ENCODE measurements at places on chromosomes 2 and 18.
A peak's percentile ranks its signal among the peaks of the same experiment; 100 is the strongest.

GRCh38 chr18:59861009-59861408 lies 38.8 kb upstream of the PMAIP1 start:
- no peak for DNase-seq

DNA sequence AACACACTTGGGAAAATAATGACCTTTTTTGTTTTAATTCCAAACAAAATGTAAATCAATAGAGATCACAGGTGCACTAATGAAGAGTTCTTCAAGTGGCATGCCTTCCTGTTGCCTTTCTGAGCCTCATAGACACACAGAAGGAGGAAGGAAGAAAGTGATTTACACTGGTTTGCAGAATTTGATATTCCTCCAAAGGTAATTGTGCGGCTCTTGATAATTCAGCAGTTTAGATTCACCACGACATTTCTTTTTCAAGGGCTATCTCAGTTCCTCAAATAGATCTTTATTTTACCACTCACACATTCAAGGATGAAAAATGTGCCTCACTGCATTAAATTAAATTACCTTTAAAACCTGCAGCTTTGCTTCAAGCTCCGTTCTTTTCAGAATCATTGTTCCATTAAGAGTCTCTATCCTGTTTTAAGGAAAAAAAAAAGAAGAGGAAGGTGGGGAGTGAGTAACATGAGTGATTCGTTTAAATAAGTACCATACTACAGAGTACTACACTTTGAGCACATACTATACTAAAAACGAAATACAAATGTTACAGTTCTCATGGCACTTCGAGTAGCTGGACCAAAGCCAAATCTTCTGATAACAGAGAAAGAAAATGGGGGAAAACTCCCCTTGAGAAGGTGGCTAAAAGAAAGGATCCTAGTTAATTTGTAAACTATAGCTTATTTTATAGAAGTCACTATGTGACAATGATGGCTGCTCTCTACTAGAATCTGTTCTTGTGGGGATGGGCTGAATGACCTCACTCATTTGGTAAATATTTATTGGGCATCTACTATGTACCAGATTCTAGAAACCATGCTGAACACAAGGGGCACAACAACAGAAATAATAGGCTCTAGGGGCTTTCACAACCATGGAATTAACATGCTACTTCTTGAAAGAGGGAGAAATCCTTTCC lies 16.6 kb downstream of the CYTIP start:
- no peak for DNase-seq

GRCh38 chr2:42110641-42111322 lies 58.4 kb upstream of the EML4 start:
- no peak for DNase-seq

DNA sequence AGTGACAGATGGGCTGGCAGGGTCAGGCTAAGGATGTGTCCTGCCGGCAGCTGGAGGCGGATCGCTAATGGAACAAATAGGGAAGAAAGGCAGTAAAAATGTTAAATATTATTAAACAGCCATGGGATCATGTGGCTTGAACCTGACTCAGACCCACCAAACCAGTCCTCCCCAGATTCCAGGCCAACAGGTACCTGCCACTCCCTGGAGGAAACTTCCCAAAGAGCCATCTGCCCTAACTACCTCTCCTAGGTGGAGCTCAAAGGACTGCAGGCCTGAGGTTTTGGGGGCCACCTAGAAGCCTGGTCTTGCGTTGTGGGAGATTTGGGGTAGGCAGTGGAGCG lies 34.3 kb downstream of the CIB4 start:
- no peak for DNase-seq

DNA sequence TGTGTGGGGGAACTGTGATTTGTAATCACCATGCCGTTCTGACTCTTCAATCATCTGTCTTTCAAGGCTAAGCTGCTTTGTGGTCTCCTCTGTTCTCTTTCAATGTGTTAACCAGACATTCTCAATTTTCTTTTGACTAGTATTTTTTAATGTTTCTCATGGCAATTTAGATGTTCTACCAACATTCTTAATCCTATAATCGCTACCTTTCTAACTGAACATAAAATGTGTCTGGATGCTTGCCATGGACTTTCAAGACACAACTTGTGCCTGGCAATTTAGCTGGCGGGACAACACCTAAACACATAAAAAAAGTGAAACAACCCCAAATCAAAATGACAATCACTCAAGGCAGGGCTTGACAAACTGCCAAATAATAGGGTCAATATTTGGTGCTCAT lies 135.0 kb upstream of the ACKR3 start:
- no peak for DNase-seq

DNA sequence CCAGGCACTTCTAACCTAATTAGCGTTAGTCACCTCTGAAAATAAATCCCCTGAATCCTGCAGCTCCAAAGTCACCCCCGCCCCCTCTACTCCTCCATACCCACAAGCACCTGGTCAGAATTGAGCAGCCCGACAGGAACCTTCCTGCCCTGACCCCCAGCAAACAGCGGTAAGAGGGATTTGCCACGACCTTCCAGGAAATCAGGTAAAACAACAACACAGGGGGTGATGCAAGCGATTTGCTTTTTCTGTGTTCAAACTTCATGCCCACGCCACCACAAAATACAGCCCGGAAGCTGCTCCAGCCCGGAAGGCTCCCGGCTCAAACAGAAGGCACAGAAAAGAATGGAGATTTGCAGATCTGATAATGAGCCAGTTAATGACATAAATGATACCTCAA lies 367.1 kb downstream of the GPD2 start:
- DNase-seq = no peak

DNA sequence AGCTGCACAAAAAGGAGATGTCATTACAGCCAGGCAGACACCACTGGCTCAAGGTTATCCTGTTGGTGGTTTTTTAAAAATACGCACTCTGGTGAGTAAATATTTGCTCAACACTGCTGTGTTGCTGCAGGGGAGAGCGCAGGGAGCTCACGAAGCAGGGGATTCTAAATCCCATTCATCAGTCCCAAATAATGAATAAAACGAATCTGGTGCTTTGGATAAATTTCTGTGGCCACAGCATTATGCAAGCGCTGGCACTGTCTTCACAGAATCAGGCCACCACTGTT lies 256.2 kb downstream of the HDAC4 start:
- no peak for DNase-seq

DNA sequence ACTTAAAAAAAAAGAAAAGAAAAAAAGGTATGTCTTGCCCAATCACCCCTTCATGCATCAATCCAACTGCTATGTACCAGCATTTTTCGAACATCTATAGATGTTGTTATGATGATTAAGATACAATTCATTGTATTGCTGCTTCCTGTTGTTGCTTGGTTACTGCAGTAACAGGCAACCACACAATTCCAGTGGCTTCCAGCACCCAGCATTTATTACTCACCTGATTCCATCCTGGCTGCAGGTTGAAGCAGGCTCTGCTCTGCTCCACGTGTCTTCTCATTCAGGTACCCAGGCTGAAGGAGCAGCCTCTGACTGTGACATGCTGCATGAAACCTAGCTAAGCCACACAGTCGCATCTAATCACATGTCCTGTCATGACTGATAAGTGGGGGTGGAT lies 196.9 kb downstream of the INO80D start:
- DNase-seq = no peak

- DNase-seq = no peak
These were observed 238.2 kb upstream of the RBMS1 start for GRCh38 chr2:160731856-160732255.

DNA sequence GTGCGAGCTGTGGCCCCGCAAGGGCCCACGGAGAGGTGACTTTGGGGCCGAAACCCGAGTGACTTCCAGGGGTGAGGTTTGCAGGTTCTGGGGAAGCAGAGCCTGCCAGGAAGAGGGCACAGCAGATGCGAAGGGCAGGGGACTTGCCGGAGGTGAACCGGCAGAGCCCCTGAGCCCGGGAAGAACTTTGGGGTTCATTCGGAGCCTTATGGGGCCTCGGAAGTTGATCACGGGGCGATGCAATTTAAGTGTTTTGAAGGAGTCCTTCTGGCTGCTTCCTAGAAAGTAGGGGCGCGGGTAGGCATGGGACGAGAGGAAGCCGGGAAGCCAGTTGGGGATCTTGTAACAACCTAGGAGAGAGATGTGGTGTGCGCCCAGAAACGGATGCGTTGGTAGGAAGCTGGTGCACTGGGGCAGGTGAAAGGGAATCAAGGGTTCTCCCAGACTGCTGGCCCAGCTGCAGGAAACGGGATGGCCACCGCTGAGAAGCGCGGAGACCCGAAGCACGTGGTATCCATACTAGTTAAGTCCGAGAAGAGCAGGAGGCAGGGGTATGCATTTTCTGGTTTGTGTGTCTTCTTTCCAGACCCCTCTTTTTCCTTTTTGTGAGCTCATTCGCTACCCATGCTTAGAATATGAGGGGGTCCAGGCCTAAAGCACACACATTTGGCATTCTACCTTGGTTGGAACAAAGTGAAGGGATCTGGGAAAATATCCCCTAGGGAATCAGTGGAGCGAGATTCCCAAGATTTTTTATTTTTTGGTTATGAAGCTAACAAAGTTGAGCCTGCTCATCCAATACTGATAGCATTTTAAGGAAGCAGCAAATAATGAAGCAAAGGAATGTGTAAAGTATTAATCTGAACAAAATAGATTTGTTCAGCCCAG lies 758 bp downstream of the SCLY start:
- DNase-seq = peak; percentile 35

- no peak for DNase-seq
These were observed 102.6 kb upstream of the ITGA4 start for GRCh38 chr2:181354626-181355025.

DNA sequence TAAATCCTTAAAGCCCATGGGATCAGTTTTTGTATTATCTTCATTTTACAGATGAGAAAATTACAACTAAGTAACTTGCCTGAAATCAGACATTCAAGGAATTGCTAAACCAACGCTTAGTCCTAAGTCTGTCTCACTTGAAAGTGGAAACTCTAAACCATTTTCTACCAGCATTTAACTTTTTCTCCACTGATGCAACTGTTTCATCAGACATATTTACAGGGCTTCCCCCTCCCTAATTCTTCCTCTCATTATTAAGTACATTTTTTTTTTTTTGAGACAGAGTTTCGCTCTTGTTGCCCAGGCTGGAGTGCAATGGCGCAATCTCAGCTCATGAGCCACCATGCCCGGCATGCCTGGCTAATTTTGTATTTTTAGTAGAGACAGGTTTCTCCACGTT lies 88.6 kb downstream of the ACVR1C start:
- DNase-seq = no peak

DNA sequence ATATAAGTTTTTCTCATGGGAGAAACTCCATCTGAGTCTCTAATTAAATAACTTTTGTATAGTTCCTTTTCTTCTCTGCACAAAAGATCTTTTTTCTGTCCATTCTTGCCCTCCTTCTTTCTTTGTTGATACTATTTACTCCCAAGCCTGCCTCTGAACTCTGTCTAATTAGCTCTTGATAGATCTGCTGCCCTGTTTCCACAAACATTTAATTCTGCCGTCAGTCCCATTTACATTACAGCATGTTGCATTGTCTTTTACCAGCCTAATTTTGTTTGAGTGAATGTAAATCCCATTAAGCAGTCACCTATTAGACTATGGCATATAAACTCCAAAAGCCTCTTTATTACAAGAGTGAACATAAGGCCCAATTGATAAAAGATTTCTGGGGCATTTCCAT lies 254.4 kb downstream of the ERBB4 start:
- no peak for DNase-seq

GRCh38 chr2:103986001-103986400 lies 867.9 kb upstream of the POU3F3 start:
- DNase-seq = no peak

DNA sequence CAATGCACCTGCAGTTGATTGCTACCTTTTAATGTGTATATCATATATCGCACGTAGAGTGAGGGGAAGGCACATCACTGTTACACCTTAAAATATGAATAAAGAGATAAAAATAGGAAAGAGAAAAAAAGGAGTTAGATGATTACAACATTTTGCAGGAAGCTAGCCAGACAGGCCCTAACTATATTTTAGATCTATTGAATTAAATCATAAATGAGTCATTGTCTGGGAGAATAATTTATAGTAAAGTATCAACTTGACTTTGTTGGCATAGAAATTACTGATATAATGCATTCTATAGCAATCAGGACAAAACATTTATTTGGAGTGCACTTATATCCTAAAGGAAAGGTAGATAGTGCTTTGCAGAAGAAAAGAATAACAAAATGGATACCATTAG lies 384.9 kb upstream of the NXPH2 start:
- DNase-seq = no peak

DNA sequence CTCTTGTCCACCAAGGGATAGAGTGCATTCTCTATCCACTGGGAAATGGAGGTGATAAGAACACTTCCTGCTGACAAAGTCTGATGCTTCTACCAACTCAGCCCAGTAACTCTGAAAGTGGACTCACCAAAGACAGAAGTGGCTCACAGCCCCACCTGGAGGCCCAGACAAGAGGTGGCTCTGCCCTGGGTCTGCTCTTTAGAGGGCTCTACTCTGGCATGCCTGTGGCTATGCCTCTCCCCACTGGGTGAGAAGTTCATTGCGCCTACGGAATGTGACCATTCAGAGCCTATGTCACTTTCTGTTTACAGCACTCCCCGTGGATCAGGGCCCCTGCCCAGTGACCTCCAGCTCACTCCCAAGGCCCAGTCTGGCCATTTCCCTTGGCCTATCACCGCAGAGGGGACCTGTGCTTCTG lies 13.5 kb upstream of the XDH start:
- no peak for DNase-seq

GRCh38 chr2:38765551-38765950 lies 12.5 kb upstream of the GEMIN6 start:
- DNase-seq = no peak

Measured in KG1 (cell line).